ENCODE measurements at places on chromosomes 11 and 22.

- no peak for DNase-seq
These were observed 33.4 kb downstream of the PGR start for GRCh38 chr11:101096036-101096704.

DNA sequence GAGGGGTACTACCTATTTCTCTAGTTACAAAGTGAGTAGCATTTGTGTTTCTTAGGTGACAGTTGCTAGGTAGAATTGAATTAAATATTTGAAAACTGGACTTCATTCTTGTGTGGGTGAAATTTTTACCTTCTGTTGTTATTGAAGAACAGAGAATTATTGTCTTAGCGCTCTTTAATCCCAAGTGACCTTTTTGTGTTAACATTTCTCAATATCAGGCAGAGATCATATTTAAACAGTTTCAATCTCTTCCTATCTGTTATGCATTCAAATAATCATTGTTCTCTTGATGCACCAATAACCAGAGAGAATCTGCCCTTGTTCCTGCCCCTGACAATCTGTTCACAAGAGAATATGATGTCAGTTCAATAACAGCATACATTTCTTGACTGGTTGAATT lies 14.2 kb downstream of the KMT2A start:
- no peak for DNase-seq

GRCh38 chr11:79768343-79768742 lies 327.5 kb upstream of the TENM4 start:
- DNase-seq: no peak

DNA sequence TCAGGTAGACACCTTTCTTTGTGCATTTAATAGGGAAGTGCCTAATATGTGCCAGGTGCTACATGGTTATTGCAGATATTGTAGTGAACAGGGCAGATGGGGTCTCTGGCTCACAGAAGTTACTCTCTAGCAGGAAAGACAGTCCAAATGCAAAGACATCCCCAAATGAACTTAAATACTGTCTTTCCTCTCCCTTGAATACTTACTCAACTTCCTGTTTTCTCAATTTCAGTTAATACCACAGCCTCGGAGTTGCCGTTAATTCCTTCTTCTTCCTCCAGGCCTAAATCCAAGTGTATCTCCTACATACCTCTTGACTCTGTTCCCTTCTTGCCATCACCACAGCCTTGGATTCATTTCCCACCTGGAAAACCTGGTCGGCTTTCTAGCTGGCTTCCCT lies 134.3 kb upstream of the SESN3 start:
- no peak for DNase-seq

DNA sequence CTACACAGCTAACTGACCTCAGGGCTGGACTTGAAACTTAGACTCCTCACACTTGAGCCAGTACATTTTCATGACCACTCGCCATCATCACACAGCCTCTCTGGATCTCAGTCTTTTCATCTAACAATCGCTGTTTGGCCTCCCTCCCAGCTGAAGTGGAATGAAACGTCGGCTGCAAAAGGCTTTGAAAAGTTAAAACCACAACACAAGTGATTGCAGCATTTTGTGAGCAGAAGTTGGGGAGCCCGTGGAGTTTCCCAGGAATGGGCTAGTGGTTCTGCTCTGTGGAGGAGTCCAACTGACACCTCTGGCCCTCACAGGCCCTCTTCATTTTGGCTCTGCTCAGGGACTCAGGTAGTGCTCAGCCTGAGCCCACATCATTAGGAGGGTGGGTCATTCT lies 35.9 kb upstream of the TRIM29 start:
- DNase-seq: no peak

DNA sequence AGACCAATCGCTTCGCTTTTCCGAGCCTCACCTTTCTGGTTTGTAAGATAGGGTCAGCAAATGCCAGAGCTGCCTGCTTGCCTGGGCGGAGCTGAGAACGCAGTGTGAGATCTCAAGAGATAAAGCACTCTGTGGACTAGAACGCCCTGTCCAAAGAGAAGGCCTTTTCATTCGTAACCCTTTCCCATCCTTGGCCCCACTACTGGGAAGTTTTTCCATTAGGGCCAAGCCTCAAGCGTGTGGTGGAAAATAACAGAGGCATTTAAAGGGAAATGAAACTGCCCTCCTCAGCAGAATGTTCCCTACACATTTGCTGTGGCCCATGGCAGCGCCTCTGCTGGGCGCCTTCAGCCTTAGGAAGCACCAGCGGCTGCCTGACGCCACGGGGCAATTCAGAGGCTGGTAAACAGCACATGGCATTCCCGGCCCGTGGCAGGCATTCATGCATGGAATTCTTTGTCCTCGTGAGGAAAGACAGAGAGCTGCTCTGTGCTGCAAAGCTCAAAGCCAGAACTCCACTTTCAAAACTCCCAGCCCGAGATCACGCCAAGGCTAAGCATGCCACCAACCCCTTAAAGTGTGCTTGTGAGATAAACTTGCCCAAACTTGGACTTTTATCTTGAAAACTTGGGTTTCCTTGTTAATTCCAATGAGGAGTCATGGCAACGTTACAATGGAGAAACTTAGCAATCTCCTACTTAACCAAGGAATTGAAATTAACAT lies 38.1 kb downstream of the AHNAK start:
- no peak for DNase-seq

Measured in stimulated activated CD4-positive, alpha-beta T cell treated with anti-CD3 and anti-CD28 coated beads, Interleukin-15, amount 100 ng/mL, for 48 hours (primary cell).